Right kidney (tissue), 9 donors: ENCODE measurements at places on chromosomes 5 and 9.

DNA sequence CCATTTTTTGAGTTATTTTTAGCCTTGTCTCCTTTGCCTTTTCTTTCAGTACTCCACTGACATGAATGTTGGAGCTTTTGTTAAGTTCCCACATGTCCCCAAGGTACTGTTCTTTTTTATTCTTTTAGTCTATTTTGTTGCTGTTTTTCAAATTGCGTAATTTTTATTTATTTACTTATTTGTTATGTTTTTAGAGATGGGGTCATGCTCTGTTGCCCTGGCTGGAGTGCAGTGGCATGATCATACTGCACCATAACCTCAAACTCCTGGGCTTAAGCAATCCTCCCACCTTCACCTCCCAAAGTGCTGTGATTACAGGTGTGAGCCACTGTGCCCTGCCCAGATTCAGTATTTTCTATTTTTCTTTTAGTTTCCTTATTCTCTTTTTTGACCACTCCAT lies 5.4 kb upstream of the PCDHA1 start:
- no peak for DNase-seq

DNA sequence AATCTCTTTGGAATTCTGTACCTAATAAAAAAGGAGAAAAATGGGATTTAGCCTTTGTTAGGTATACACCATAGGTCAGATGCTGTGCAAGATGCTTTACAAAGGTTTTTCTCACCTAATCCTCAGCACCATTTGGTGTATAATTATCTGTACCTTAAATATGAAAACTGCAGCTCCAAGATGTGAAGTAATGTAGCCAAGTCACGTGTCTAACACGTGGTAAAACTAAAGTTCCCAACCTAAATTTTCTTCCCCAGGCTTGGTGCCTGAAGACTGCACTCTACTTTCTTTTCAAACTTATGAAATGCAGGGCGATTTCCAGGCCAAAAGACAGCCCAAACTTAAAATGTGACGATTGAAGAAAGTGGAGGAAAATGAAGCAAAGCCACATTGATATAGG lies 125.8 kb downstream of the CDH6 start:
- no peak for DNase-seq

DNA sequence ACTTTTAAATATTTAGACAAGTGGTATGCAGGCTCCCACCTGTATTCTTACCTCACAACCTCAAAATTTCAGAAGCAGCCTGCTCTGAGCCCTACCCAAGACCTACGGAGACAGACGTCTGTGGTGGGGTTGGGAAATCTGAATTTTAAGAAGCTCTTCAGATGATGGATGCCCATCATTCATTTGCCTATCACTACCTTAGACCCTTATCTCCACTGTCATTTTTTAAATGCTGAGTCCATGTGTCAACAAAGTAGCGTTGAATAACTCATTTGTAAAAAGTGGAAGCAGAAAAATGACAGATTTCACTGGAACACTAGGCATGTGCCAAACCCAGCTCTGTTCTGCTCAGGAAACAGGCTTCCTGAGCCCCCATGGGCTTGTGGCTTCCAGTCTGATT lies 85.7 kb downstream of the PDE4D start:
- DNase-seq: no peak

GRCh38 chr9:115008536-115009270 lies 78.3 kb upstream of the TNFSF8 start:
- DNase-seq: no peak

GRCh38 chr9:95516734-95517558 lies at the start of gene PTCH1:
PTCH1 (minus strand) TSS chr9:95516971.
- peak; percentile 91 for DNase-seq

GRCh38 chr9:135884328-135885035 lies 22.9 kb downstream of the CAMSAP1 start:
- DNase-seq: no peak

DNA sequence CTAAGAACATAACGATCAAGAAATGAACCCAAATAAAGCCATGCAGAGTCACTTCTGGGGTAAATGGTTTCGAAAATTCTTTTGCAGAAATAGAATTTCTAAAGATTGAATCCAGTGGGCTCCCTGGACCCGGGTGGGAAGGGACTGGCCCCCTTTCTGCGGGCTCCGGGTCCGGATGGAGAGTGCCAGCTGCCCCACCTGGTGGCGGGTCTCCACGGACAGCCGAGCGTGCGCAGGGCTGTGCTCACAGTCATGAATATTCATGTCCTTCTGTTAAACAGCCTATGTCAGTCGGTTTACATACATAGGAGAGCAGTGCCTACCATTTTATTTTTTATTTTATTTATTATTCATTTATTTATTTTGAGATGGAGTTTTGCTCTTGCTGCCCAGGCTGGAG lies 4.7 kb upstream of the PPP1R26 start:
- DNase-seq: peak; percentile 35

- no peak for DNase-seq
These were observed 627.7 kb downstream of the CCDC171 start for GRCh38 chr9:16180546-16180945.

DNA sequence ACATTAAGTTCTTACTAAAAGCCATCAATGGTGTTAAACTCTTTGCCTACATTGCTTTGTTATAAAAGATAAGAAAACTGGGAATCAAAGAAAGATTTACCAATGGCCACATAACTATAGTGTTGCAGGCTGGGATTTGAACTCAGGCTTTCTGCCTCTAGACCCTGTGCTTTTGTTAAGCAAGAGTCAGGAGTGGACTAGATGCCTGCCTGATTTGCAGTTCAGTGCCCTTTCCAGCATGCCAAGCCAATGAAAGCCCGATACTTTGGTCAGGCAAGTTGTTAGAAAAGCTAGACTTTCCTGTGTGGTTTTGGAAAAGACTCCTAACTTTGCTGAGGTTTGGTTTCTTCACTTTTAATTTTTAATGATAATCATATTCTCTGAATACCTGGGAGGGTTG lies 21.4 kb upstream of the AGXT2 start:
- DNase-seq: no peak

DNA sequence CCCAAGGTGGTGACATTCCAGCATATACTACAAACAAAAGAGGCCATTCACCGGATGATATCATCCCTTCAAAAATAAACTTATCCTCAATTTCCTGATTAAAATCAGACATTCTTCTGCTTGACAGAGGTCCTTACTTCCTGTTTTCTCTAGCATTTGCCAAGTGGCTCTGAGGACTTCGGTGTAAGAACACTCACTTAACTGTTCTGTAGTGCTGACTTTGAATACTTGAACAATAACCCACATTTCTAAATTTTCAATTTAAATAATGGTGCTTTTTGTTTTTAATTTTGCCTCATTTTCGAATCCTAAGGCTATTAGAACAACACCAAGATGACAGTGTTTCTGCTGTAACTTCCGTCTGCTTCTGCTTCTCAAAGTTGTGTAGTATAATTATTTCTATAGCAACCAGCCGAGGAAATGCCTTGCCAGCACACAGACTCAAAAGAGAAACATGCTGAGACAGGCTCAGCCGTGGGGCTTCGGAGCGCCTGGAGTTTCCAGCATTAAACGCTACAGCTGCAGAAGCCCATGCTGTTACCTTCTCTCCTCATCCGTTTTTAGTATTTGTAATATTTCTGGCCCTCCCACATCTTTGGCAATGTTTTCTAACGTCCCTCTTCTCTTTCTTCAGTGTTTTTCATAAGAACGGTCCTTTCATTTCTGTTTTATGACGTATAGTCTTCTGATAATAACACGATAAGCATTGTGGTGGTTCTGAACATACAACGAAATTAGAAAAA lies 19.5 kb upstream of the ANXA1 start:
- peak; percentile 55 for DNase-seq

- no peak for DNase-seq
These were observed 14.6 kb downstream of the FGF1 start for GRCh38 chr5:142671266-142671665.

GRCh38 chr5:180670586-180671359 lies 21.4 kb upstream of the FLT4 start:
- DNase-seq: no peak

- DNase-seq: no peak
These were observed 291.4 kb upstream of the ISL1 start for GRCh38 chr5:51091816-51092215.

- no peak for DNase-seq
These were observed 290.5 kb upstream of the RASA1 start for GRCh38 chr5:86977190-86977589.

GRCh38 chr5:34718516-34718915 lies 62.4 kb downstream of the RAI14 start:
- no peak for DNase-seq

DNA sequence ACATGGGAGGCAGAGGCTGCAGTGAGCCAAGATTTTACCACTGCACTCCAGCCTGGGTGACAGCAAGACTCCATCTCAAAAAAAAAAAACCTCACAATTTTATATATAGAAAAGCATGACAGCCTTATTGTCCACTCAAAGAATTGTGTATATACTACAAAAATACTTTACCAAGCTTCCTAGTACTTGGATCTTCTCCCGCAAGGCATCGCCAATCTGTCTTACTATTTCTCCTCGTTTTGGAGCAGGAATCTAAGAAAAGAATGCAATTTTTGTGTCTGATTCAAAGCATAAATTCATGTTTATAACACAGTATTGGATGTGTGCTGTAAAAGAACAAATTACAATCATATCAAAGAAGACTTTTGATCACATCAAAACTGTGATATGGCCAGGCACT lies 11.3 kb downstream of the ALDH7A1 start:
- DNase-seq: no peak

DNA sequence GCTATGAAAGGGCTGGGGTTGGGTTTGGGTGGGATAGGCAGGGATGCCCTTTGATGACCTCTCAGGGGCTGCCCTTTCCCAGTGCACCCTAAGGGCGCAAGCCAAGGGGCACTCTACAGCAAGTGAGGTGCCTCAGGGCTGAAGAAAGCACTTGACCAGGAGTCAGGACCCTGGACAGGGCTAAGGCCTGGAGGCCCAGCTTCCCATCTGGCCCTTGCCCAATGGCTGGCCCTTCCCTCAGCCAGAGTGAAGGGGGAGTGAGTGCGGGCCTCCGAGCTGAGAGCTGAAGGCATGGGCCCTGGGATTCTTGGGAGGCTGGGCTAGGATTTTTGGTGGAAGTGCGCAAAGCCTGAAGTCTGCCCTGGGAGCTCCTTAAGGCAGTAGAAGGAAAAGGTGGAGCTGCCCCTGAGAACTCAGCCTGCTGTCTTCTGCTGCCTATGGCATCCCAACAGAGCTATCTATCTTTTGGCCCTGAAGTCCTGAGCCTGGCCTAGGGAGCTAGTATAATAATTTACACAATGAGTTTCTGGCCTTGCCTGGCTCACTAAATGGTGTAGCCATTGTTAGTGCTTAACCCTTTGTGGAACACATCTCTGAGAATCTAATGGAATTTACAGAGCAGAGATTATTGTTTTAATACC lies 16.4 kb downstream of the JADE2 start:
- DNase-seq: peak; percentile 27
